ENCODE measurements at places on chromosomes 2 and 18.

DNA sequence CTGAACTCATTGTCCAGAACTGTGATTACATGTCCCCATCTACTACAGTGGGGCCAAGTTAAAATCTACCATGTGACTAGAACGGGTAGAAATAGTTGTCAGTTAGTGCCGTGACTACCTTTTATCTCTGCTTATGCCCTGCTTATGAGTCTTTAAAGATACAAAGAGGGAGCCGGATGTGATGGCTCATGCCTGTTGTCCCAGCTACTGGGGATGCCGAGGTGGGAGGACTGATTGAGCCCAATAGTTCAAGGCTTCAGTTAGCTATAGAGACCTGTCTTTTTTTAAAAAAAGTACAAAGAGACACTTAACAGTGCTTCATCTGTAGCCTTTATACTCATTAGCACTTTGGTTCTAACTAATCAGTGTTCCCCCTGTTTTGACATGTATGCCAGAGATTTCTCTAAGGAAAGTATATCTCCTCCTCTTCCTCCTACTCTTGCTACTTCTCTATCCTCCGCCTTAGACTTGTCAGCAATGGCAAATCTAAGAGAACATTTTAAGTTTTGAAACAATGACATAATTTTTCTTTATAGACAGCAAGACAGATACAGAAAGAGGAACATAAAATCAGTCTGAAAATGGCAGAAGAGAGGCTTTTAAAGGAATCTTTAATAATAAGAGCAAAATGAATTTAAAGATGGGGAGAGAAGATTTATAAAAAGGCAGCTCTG, 45.0 kb downstream of the NBEAL1 start:
- no peak for DNase-seq

- DNase-seq = no peak
These were observed 1201.0 kb downstream of the LRP1B start for GRCh38 chr2:140929849-140930248.

GRCh38 chr18:49243391-49243790, 217.1 kb downstream of the DYM start:
- no peak for DNase-seq

DNA sequence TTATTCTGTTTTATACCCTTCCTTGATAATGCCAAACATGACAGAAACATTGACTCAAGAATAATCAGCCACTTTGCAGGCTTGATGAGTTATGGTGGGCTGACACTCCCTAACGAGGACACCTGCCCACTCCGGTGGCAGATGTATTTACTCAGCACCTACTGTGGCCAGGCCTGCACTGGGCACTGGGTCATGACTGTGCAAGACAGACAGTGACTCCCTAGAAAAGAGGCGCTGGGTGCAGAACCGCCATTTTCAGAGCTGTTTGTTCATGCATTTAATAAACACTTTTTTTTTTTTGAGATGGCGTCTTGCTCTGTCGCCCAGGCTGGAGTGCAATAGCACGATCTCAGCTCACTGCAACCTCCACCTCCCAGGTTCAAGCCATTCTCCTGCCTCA, 32.5 kb downstream of the SNED1 start:
- DNase-seq = no peak

- DNase-seq = no peak
These were observed 40.3 kb upstream of the ATP8B1 start for GRCh38 chr18:57843386-57843785.

GRCh38 chr2:187918996-187919821, 365.0 kb upstream of the TFPI start:
- no peak for DNase-seq

GRCh38 chr18:43780782-43781340, 503.6 kb upstream of the SYT4 start:
- no peak for DNase-seq

- no peak for DNase-seq
These were observed 336.9 kb upstream of the PIK3C3 start for GRCh38 chr18:41618147-41618546.

DNA sequence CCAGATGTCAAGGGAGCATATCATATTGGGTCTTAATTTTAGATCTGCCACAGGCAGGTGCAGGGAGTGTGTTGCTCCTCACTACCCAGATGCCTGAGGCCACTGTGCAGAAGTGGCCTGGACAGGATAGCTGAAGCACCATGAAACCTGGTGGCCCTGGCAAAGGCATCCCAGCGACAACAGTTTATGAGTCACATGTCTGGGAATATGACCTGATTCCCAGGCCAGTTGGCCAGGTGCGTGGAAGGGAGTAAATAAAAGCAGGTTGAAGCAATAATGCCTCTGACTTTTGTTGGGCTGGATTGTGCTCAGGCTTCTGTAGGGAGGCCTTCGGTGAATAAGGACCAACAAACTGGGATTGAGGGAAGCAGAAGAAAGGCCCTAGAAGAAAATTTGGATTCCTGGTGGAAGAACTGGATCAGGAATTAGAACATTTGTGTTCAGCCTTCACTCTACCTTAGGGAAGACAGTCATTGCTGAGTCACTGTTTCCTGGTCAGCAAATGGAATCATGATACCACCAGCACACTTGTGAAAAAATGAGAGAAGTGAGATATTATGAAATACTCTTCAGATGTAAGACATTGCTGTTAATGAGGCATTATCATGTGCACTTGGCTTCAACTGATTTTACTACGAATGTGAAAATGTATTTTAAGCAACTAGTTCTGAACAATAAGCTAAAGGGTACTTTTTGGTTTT, 78.4 kb upstream of the ZNF516 start:
- DNase-seq = no peak

- no peak for DNase-seq
These were observed 361.6 kb upstream of the TFPI start for GRCh38 chr2:187915810-187916209.

- no peak for DNase-seq
These were observed 70.4 kb upstream of the CYP1B1 start for GRCh38 chr2:38146275-38146906.

DNA sequence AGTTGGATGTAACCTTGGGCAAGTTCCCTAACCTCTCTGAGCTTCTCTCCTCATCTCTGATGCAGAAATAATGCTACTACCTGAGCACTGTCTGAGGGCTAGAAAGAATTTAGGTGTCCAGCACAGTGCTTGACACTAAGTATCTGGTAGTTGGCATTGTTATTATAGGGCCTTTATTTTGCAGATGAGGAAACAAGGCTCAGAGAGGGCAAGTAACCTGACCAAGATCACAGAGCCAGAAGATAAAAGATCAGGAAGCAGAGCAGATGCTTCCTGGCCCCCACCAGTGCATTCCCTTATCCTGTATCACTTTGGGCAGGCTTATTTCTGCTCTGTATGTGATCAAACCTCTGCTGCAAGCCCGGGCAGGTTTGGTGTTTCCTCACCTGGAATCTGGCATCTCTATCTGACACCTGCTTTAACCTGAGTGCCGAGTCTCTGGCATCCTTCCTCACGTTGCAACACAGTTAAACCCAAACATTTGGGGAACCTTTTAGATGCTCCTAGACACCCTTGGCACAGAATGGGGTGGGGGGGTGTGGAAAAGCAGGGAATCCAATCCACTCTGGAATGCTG, 69.9 kb downstream of the PLB1 start:
- DNase-seq = no peak

DNA sequence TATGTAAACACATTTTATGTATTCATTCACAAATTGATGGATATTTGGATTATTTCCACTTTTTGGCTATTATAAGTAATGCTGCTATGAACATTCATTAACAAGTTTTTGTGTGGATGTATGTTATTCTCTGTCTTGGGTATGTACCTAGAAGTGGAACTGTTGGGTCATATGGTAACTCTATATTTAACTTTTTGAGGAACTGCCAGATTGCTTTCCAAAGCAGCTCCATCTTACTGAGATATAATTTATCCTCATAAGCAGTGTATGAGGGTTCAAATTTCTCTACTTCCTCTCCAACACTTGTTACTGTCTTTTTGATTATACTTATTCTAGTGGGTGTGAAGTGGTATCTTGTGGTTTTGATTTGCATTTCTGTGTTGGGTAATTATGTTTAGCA, 7.1 kb upstream of the EML6 start:
- no peak for DNase-seq

GRCh38 chr2:240230291-240230931, 90.0 kb upstream of the OTOS start:
- no peak for DNase-seq

GRCh38 chr2:112783187-112783714, 1.0 kb downstream of the IL1A start:
- DNase-seq = no peak

GRCh38 chr18:12338382-12338781, 30.3 kb downstream of the TUBB6 start:
- no peak for DNase-seq

All from T-helper 2 cell (primary cell).